ENCODE measurements at places on chromosomes 3 and 15.

- no peak for DNase-seq
Observed at GRCh38 chr3:29695643-29696198, 414.9 kb downstream of the RBMS3 start.

DNA sequence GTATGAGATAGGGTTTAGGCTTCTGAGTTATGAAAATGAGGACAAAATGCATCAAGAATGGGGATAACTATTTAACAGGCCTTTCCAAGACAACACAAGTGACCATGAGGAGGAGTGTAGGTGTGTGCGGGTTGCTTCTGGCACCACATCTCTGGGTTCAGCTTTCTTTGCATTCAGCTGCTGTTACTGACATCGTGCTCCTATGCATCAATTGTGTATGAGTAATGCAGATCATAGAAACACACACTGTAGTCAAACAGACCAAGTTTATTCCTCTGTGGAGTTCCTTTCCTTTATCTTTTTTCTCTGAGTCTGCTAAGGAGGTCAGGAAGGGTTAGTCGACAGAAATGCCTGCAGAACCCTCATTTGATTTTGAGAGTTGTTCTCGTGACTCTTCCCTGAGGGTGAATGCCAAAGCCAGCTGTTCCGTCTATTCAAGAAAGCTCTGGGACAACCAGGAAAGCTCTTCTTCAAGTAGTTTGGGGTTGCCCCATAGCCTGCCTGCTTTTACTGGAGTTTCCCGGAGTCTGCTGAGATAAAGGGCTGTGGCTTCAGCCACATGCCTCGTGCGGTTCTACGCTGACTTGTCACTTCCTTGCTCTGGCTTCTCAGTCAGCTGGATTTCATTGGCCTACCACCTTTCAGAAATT lies 136.7 kb upstream of the TLE3 start:
- DNase-seq = peak; percentile 44

GRCh38 chr3:159914426-159914825 lies 74.2 kb upstream of the IL12A start:
- no peak for DNase-seq

DNA sequence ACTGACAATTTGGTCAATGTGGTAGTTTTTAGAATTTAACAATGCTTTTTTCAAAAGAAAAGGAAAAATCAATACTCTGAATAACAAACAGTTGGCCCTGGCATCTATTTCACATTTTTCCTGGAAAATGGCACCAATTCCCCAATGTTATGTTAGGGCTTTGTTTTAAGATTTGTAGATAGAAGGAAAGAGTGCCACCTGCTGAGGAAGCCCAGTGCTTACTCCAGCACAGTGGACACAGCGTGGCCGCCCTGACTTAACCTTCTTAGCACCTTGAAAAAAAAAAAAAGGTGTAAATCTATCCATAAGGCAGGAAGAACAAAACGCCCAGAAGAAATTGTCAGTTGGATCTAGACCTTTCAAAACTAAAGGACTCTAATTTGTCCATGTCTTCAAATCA lies 110.7 kb upstream of the CNTN4 start:
- peak; percentile 1 for DNase-seq

- peak; percentile 60 for DNase-seq
Observed at GRCh38 chr3:159839561-159840379, 148.9 kb upstream of the IL12A start.

DNA sequence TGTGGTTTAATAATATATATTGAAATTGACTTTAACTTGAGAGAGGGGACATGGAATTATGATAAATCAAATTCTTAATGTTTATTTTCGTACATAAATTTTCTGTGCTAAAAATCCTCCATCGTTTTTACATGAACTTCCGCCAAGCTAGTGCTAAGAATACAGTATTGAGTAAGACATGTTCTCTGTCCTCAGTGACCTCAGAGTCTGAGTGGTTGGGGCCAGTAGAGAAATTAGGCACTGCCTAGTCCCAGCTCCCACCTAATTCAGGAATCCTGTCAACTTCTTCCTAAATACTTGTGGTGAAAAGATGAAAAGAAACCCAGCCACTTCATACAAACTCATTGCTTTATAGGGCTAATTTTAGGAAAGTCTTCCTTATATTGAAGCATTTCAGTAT lies 110.3 kb downstream of the PPP2R3A start:
- DNase-seq = no peak

DNA sequence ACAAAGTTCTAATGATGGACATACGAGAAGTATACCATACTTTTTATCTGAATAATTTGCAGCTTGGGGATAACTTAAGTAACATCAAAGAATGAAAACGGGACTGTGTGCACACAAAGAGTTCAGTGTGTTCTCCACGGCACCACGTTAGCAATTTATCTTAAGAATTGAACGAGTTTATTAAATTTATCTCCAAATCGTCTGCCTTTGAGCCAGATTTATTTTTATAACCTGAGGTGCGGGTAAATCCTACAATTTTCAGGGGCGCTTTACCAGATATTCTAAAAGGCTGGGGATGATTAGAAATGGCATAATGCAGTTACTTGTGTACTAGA lies 3.5 kb downstream of the CHD2 start:
- DNase-seq = no peak

Data from hematopoietic multipotent progenitor cell (in vitro differentiated cells).